ENCODE measurements at places on chromosomes 4 and X.

GRCh38 chr4:82710197-82710929, 88.2 kb downstream of the SCD5 start:
- peak; percentile 77 for DNase-seq

GRCh38 chr4:77052352-77052751, 23.4 kb downstream of the CCNI start:
- DNase-seq, result no peak

GRCh38 chrX:34764852-34765361, 107.8 kb upstream of the TMEM47 start:
- no peak for DNase-seq

DNA sequence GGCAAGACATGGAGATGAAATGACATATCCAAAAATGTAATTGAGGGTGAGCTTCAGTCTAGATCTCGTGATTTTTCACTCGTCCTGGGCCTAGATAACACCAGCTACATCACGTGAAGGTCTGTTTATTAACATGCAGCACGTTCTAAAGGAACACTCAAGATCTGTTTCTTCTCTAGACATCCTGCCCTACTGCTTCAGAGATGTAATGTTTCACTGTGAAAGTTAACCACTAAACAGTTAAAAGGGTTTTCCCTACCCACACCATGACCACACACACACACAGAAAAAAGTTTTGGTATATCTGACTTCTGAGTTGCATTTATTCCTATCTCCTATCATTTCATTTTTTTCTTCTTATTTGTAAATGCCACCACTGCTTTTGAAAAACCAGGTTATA, 52.3 kb upstream of the SMIM31 start:
- no peak for DNase-seq

- DNase-seq, result no peak
Observed at GRCh38 chr4:70842761-70843435, 3.2 kb upstream of the GRSF1 start.

DNA sequence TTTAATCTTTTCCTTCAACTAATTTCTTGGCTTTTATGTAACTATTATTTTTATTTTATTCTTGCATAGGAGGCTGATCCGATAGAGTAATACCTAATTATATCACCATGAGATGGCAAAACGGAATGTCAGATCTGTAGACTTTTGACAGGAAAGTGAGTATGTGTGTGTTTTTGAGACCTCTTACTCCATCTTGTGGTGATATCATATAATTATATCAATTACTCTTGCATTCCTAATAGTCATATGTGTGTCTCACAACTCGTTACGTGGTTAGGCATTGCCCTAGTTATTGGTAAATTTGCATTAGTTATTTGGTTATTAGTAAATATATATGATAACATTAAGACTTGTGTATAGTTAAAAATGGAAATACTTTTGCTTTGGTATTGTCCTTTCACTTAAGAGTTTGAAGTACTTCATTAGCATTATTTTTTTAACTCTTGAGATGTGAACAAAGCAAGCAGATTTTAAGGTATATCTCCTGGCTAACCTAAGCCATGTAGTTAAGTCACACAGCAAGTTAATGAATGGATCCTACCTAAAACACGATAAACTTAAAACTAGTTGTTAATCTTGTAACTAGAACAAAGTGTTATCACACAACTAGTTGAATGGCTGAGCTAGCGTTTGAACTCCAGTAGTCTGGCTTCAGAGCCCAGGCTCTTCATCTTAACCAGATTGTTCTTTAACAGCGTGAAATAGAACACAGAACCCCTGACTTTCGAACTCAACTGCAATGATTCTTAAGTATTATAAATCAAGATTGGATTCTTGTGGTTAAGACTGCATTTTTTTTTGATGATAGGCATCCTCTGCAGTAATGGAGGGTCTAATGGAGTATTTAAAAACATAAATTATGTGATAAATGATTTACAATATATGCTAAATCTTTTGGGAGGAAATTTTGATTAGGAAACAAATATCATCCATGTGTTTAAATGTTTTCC, 67.1 kb downstream of the PGRMC2 start:
- peak; percentile 15 for DNase-seq

- peak; percentile 5 for DNase-seq
Observed at GRCh38 chr4:163048447-163048846, 118.2 kb downstream of the NAF1 start.

GRCh38 chrX:70049925-70050324, at the start of gene AWAT2:
AWAT2 (minus strand) TSS chrX:70049938; CDS start chrX:70049932, 6 bp downstream.
- no peak for DNase-seq

GRCh38 chr4:153533387-153533786, 67.2 kb downstream of the TMEM131L start:
- DNase-seq, result no peak

GRCh38 chrX:100994352-100995281, 25.1 kb downstream of the ARL13A start:
- DNase-seq, result no peak

GRCh38 chr4:69321153-69321729, 41.0 kb downstream of the UGT2B28 start:
- no peak for DNase-seq

DNA sequence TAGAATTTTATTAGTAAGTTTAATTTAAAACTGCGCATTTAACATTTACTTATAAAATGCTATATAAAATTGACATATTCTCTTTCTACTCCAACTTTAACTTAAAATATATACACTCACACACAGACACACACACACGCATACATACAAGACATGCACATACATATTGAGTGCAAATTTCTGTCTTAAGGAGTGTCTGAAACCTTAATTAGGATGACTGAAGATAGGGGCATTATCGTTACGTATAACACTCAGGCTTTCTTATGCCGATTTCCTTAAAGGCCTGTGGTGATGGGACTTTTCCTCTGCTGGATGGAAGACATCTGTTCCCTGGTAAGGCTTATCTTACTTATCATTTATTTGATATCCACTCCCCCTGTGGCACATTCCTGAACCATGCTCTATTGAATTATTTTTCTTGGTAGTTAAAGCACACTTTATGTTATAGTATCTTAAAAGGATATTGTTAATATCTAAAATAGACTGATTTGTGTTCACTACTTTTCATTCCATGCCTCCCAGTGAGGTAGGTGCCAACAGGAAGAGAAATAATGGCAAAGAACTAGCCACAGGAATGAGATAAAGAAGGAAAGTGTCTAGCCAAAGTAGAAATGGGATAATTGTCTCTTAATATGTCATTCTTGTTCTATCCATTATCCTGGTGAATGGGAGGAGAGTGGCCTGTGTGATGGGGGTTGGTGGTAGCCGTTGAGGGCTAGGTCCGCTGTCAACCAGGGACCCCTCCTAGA, 92.9 kb upstream of the GPRIN3 start:
- DNase-seq, result no peak

GRCh38 chr4:121353213-121353612, 27.6 kb downstream of the QRFPR start:
- DNase-seq, result no peak

- peak; percentile 32 for DNase-seq
Observed at GRCh38 chr4:99998062-99998867, 48.2 kb upstream of the H2AZ1 start.

All from Ammon's horn (tissue), 1 donor.